ENCODE measurements at places on chromosomes 16 and 17.
A peak's percentile ranks its signal among the peaks of the same experiment; 100 is the strongest.

DNA sequence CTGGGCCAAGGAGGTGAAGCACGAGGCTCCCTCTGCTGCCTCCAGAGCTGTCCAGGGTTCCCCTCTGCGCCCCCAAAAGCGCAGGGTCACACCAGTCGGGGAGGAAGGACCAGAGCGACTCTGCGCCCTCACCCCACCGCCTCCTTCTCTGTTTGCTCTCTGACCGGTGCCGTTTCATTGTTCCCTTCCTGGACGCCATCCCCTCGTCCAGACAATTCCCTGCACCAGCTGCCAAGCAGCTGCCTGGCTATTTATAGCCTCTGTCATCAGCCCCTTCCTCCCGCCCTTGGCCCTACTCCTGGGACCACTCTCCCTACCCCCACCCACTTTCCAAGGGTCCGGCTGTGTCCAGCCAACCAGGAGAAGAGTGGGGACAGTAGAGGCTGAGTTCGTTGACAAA, 68.8 kb upstream of the CREBBP start:
- DNase-seq: no peak

GRCh38 chr16:67969254-67970039, 1.0 kb upstream of the SLC12A4 start:
- DNase-seq: no peak

GRCh38 chr16:74700438-74701225, at the start of gene MLKL:
Gene MLKL, minus strand, starts transcription at chr16:74700862. Its CDS starts 5,105 bp downstream, at chr16:74695757.
- DNase-seq: peak; percentile 63

GRCh38 chr17:67126983-67127382, 82.6 kb downstream of the CACNG1 start:
- no peak for DNase-seq

GRCh38 chr17:49928126-49928800, 40.7 kb upstream of the DLX4 start:
- DNase-seq: no peak

DNA sequence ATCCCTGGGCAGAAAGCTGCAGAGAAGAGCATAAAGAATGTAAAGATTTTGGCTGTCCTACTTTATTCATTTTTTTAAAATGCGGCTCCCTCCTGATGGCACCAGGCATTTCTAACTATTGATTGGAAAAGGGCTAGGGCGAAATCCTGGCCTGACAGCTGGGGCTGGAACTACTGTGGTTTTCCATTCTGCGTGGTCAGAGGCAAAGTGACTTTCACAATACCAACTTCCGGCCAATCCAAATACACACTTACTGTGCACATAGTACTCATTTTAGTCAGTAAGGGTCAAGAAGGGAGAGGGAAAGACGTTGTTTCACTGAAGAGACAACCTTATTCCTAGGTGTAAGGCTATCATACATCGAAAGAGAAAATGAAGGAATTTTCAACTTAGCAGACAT, 113.8 kb upstream of the PMFBP1 start:
- no peak for DNase-seq

- DNase-seq: no peak
Observed at GRCh38 chr17:50379351-50380132, 6.5 kb downstream of the EME1 start.

DNA sequence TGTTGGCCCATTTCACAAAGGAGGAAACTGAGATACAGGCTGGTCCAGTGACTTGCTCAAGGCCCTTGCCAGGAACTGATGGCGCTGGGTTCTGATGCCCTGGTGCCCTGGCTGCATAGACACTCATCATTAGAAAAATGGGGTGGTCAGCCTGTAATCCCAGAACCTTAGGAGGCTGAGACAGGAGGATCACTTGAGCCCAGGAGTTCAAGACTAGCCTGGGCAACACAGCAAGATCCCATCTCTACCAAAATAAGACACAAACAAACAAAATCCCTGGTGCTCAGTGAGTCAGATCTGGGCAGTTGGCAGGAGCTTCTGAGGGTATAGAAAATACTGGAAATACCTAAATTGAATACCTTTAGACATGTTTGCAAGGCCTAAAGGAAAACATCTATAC, 41.1 kb upstream of the KIFC3 start:
- DNase-seq: no peak

- DNase-seq: no peak
Observed at GRCh38 chr17:19284005-19284959, 47.1 kb downstream of the EPN2 start.

DNA sequence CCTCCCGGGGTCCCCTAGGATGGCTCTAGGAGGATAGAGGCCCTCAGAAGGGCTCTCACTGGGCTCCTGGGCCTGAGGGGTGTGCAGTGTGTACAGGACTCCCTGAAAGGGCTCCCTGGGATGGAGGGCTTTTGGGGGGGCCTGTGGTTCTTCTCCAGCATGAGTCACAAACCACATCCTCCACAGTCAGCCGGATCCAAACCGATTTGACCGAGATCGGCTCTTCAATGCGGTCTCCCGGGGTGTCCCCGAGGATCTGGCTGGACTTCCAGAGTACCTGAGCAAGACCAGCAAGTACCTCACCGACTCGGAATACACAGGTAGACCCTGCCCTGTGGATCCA, 4.5 kb downstream of the TRPV2 start:
- DNase-seq: no peak

DNA sequence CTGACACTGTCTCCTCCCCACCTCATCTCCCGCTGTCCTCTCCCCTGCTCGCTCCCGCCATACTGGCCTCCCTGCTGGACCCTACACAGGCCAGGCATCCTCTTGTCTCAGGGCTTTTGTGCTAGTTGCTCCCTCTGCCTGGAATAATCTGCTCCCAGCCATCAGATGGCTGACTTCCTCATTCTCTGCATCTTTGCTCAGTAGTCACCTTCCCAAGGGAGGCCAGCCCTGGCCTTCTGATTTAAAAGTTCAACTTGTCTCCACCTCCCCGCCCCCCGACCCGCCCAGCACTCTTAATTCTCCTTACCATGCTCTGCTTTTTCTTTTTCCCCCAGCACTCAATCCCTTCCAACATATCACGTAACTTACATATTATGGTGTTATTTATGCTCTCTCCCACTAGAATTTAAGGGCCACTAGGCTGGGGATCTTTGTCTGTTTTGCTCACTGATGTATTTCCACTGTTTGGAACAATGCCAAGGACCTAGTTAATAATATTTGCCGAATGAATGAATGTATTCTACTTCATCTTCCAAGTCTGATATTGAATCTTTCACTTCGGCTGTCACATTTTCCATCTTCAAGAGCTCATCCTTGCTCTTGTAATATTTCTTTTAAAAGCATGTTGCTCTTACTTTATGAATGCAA, 178.3 kb downstream of the CDK5R1 start:
- DNase-seq: no peak

DNA sequence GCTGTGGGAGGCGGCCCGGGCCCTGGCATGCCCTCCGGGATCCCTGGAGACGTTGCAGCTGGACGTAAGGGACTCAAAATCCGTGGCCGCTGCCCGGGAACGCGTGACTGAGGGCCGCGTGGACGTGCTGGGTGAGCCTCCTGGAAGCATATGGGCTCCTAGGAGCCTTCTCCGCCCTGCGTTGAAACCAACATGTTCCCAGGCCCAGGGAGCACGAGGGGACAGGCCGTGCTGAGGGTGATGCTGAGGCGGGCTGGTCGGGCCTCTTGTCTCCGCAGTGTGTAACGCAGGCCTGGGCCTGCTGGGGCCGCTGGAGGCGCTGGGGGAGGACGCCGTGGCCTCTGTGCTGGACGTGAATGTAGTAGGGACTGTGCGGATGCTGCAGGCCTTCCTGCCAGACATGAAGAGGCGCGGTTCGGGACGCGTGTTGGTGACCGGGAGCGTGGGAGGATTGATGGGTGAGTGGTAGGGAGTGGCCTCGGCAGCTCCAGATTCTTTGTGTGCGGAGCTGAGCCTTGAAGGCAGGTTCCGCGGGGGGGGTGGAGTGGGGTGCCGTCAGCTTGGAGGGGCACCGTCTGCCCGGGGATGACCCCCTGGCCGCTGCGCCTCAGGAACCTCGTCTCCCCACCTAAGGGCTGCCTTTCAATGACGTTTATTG, 567 bp downstream of the HSD17B1 start:
- DNase-seq: no peak

- DNase-seq: no peak
Observed at GRCh38 chr17:40445751-40446468, 2.7 kb downstream of the IGFBP4 start.

- DNase-seq: no peak
Observed at GRCh38 chr17:45260204-45260783, 1.6 kb downstream of the SPATA32 start.

- no peak for DNase-seq
Observed at GRCh38 chr17:63830904-63831491, 3.5 kb upstream of the FTSJ3 start.

DNA sequence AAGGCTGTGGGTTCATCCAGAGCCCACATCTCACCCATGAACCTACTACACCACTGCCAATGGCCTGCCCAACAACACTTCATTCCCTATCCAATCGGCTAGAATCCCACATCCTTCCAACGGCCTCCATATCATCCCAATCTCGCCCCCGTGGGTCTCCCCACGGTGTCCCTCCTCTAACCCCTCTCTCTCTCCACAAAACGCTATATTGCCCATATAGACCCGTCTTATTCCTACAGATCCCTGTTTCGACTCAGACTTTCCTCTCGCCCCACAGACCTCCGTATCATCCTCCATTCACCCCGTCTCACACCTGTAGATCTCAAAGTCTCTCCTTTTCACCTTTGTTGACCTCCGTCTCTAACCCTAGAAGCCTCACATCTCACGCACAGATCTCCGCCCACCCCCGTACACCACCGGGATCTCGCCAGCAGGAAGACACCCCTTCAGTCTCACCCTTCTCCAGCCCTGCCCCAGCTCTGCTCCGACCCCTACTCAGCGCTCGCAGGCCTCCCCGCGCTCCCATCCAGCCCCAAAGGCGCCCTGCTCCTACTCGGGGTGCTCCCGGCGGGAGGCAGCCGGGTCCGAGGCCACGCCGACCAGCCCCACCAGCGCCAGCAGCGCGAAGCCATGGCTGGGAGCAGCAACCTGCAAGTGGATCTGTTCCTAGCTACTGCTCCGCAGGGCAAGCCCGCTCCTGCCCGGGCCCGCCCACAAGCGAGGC, at the start of gene FDXR:
FDXR (minus strand) TSS at position 682 of the 724 bp plus-strand sequence; CDS start at position 632, 50 bp downstream.
- no peak for DNase-seq

- DNase-seq: no peak
Observed at GRCh38 chr17:173166-173911, 8.1 kb downstream of the DOC2B start.

- DNase-seq: no peak
Observed at GRCh38 chr16:77385481-77385880, 49.4 kb downstream of the ADAMTS18 start.

DNA sequence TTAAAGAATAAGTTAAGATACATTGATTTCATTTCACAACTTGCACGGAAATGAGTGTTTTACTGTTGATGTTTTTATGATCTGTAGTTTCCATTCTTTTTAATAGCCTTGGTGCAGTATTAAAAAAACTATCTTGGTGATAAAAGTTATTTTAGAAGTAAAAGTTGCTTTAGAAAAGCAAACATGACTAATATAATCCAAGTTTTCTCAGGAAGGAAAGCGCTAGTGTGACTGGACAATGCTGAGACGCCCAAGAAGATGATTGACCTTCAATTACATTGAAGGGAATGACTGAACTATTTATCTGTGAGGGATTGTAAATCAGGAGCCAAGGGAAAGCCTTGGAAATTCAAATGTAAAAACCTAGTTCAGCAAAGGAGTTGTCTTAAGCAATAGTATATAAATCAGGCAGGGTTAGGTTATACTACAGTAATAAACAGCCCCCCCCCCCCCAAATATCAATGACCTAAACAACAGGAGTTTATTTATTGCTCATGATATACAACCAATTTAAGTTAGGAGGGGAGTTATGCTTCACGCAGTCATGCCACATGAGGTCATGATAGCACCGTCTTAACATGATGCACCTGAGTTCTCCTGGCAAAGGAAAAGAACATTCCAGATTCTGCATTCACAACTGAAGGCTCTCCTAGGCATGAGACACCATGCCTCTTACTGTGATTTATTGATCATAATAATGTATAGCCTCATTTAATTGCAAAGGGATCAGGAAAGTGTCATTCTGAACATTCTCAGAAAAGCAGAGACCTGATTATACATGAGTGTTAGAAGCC, 443.8 kb downstream of the CDH13 start:
- DNase-seq: no peak

- no peak for DNase-seq
Observed at GRCh38 chr17:1852327-1852726, 22.5 kb downstream of the RPA1 start.

DNA sequence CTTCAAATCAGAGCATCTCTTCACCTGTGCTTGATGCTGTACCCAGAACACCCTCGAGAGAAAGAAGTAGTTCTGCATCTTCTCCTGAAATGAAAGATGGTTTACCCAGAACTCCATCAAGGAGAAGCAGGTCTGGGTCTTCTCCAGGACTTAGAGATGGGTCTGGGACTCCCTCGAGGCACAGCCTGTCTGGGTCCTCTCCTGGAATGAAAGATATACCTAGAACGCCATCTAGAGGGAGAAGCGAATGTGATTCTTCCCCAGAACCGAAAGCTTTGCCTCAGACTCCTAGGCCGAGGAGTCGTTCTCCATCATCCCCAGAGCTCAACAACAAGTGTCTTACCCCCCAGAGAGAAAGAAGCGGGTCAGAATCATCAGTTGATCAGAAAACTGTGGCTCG, 12.3 kb downstream of the SRRM2 start:
- no peak for DNase-seq

DNA sequence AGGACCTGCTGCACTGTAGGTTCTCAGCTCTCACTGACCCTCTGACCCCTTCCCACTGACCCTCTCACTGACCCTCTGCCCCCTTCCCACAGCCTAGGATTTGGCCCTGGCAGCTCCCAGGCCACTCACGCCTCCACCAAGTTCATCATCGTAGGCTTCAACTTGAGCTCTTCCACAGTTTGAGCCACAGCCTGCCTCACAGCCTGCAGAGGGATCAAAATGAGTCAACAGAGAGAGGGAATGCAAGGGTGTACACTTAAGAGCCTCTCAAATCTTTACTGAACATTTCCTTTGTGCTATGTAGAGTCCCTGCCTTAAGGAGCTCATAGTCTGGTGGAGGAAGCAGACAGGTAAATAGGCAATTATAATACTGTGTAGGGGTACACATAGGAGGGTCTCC, 12.1 kb downstream of the HEATR9 start:
- DNase-seq: no peak

GRCh38 chr17:41315204-41315794, at the start of gene KRTAP17-1:
Gene KRTAP17-1, minus strand, starts transcription at chr17:41315710. Its CDS starts 60 bp downstream, at chr17:41315650.
- no peak for DNase-seq

DNA sequence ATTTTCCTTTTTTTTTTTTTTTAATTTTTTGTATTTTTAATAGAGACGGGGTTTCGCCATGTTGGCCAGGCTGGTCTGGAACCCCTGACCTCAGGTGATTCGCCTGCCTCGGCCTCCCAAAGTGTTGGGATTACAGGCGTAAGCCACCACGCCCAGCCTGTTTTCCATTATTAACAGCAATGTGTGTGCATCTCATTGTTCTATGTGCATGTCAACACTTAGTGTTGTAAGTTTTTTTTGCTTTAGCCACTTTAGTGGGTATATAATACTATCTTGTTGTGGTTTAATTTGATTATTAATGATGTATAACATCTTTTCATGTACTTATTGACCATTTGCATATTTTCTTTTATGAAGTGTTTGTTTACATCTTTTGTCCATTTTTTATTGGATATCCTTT, 32.8 kb upstream of the BHLHA9 start:
- no peak for DNase-seq

- no peak for DNase-seq
Observed at GRCh38 chr16:9184354-9184690, 92.9 kb downstream of the HAPSTR1 start.

GRCh38 chr16:50068550-50068949, 2.8 kb downstream of the HEATR3 start:
- DNase-seq: peak; percentile 61

- DNase-seq: no peak
Observed at GRCh38 chr16:69440250-69440649, 15.8 kb downstream of the CYB5B start.
